ENCODE measurements at places on chromosomes 7 and 10. TPM values are rescaled to one million over a fixed set of nuclear protein-coding genes. Genes with fewer than 3 reads are reported as not detected.
A peak's percentile ranks its signal among the peaks of the same experiment; 100 is the strongest.

DNA sequence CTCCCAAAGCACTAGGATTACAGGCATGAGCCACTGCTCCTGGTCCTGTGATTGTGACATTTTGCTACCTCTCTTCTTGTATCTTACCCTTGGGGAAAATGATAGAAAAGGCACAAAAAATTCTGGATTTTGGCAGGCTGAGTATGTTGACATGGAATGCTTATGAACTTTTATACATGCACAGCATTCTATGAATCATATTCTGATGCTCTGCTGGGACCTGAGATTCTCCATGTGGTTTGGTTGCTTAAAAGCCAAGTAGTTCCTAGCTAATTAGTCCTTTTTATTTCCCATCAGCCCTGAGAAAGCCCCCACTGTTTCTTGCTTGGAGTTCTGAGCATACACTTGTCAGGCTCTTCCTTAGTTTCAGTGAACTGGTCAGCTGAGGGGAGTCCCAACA is 8.3 kb upstream of the KAZALD1 start:
- no peak for DNase-seq
- no peak overlapping the region for H3K27ac ChIP-seq
- H3K4me3 ChIP-seq = no peak overlapping the region
- no peaks in the 10 kb centered on the region for H3K27me3 ChIP-seq
- peaks cover 58% of the 10 kb centered on the region for H3K4me1 ChIP-seq

Gene SFRP5
- 0.32 TPM for polyA plus RNA-seq

GRCh38 chr10:62087329-62087728 is 181.3 kb downstream of the RTKN2 start:
- H3K27ac ChIP-seq = no peak overlapping the region
- DNase-seq = no peak
- peaks cover 39% of the 10 kb centered on the region for H3K36me3 ChIP-seq
- no peak overlapping the region for H3K4me3 ChIP-seq

GRCh38 chr7:101244375-101245146 is at the start of gene FIS1:
Gene FIS1, minus strand, starts transcription at chr7:101245081. Its CDS starts 77 bp downstream, at chr7:101245004.
- H3K4me1 ChIP-seq = peaks cover 32% of the 10 kb centered on the region
- H3K4me3 ChIP-seq = peak within 1 kb of the TSS; percentile 90
- H3K36me3 ChIP-seq = peaks cover 22% of the 10 kb centered on the region
- peak within 1 kb of the TSS; percentile 76 for H3K27ac ChIP-seq

GRCh38 chr7:46651070-46651469 is 730.0 kb upstream of the IGFBP3 start:
- no peaks in the 10 kb centered on the region for H3K4me1 ChIP-seq
- no peak overlapping the region for H3K27ac ChIP-seq
- H3K36me3 ChIP-seq = no peaks in the 10 kb centered on the region
- H3K27me3 ChIP-seq = no peaks in the 10 kb centered on the region

GRCh38 chr10:3150961-3151360 is 21.6 kb downstream of the PITRM1 start:
- DNase-seq = no peak
- no peak overlapping the region for H3K4me3 ChIP-seq
- peaks cover 15% of the 10 kb centered on the region for H3K36me3 ChIP-seq
- no peaks in the 10 kb centered on the region for H3K4me1 ChIP-seq
- H3K27me3 ChIP-seq = no peaks in the 10 kb centered on the region

Gene TACC2
- polyA plus RNA-seq = 15.3 TPM

Gene RASSF4
- polyA plus RNA-seq = 39.7 TPM

DNA sequence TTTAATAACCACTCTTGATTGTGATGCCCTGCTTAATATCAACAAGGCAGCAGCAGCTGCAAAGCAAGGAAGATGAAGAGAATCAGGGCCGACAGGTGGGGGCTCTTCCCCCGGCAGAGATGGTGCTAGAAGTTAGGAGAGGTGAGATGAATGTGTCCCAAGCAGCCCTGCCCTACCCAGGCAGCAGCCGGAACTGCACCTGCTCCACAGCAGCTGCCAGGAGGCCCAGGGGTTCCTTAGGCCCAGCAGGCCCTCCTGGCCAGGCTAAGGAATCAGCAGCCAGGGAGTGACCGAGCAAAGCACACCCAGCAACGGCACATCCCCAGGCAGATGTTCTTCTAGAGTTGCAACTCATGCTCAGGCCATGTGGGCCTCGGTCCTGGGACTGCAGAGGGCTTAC is 17.9 kb downstream of the AFAP1L2 start:
- no peak overlapping the region for H3K4me3 ChIP-seq
- H3K36me3 ChIP-seq = no peaks in the 10 kb centered on the region
- no peak for DNase-seq
- peaks cover 2% of the 10 kb centered on the region for H3K27me3 ChIP-seq

GRCh38 chr7:121187676-121188075 is 141.1 kb upstream of the WNT16 start:
- H3K4me3 ChIP-seq = no peak overlapping the region
- no peak for DNase-seq

- no peak for DNase-seq
- H3K27ac ChIP-seq = no peak overlapping the region
- H3K27me3 ChIP-seq = no peaks in the 10 kb centered on the region
- H3K36me3 ChIP-seq = no peaks in the 10 kb centered on the region
Measured at GRCh38 chr10:77037735-77038403, 599.7 kb downstream of the KCNMA1 start.

Gene ANKRD7
- polyA plus RNA-seq = not detected

DNA sequence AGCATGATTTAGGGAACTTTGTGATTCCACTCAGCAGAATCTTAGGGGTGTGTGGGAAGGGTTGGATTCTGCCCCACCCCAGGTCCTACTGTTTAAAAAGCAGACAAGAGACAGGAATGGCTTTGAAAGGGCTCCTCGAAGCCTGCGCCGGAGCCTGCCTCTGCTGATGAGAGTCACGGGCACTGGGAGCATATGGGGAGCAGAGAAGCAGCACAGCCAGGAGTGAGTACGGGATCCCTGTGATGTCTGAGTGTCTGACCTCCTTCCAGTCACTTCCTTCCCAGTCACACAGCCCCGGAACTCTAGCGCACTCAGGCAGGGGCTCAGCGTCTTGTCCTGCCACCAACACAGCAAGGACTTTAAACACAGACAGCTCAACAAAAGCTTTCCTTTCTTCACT is 514.9 kb upstream of the DPP6 start:
- H3K36me3 ChIP-seq = no peaks in the 10 kb centered on the region
- DNase-seq = no peak
- H3K4me1 ChIP-seq = no peaks in the 10 kb centered on the region
- H3K27ac ChIP-seq = no peak overlapping the region

GRCh38 chr10:123377883-123378282 is 223.7 kb downstream of the BUB3 start:
- peak; percentile 34 for DNase-seq
- H3K4me1 ChIP-seq = peaks cover 17% of the 10 kb centered on the region

Gene BMPER
- not detected for polyA plus RNA-seq

Gene SPDYE5
- polyA plus RNA-seq = not detected

Gene CHPF2
- polyA plus RNA-seq = 22.5 TPM

Gene MET
- 21.8 TPM for polyA plus RNA-seq

- peaks cover 13% of the 10 kb centered on the region for H3K4me1 ChIP-seq
- no peak for DNase-seq
- H3K27me3 ChIP-seq = peaks cover 11% of the 10 kb centered on the region
- no peaks in the 10 kb centered on the region for H3K36me3 ChIP-seq
- H3K4me3 ChIP-seq = peak overlapping the region; percentile 61
- no peak overlapping the region for H3K27ac ChIP-seq
Measured at GRCh38 chr7:131555552-131556052, 826 bp downstream of the PODXL start.

GRCh38 chr10:71912431-71912830 is 51.8 kb upstream of the CHST3 start:
- peaks cover 16% of the 10 kb centered on the region for H3K4me1 ChIP-seq
- H3K27ac ChIP-seq = no peak overlapping the region
- H3K27me3 ChIP-seq = no peaks in the 10 kb centered on the region
- H3K36me3 ChIP-seq = no peaks in the 10 kb centered on the region
- H3K4me3 ChIP-seq = no peak overlapping the region

DNA sequence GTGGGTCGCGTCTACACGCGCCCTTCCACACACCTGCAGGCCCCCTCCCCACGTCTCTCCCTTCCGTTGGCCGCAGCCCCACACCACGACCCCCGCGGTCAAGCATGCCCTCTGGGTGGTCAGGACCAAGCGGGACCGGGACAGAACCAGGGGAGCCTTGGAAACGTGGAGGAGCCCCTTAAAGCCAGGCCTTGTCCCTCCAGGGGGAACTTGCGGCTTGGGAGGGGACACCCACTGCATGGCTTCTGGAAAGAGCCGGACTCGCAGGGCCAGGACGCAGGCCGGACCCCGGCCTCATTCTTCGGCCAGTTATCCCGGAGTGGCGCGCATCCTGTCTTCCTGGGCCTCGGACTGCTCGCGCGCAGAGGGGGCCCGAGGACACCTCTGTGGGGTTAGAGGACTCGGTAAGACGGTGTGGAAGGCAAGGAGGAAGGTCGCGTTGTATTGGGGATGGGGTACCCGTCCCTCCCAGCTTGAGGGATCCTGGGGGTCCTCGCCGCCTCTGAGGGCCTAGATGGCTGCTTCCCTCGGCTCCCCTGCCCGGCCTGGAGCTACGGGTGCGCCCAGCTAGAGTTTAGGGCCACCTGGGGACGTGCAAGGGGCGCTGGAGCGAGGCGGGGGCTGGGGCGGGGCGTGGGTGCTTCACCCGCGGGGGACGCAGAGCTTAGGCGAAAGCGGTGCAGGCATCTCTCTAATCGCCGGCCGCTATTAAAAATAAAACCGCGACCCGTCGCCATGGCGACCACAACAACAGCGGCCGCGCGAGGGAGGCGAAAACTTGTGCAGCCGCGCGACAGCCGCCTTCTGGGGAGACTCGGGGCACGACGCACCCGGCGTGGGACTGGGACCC is 1.8 kb upstream of the PDGFA start:
- H3K27ac ChIP-seq = no peak overlapping the region
- no peaks in the 10 kb centered on the region for H3K36me3 ChIP-seq
- H3K27me3 ChIP-seq = peaks cover 24% of the 10 kb centered on the region
- no peak for DNase-seq
- peaks cover 9% of the 10 kb centered on the region for H3K4me1 ChIP-seq

Gene OGDHL
- polyA plus RNA-seq = 9.8 TPM

DNA sequence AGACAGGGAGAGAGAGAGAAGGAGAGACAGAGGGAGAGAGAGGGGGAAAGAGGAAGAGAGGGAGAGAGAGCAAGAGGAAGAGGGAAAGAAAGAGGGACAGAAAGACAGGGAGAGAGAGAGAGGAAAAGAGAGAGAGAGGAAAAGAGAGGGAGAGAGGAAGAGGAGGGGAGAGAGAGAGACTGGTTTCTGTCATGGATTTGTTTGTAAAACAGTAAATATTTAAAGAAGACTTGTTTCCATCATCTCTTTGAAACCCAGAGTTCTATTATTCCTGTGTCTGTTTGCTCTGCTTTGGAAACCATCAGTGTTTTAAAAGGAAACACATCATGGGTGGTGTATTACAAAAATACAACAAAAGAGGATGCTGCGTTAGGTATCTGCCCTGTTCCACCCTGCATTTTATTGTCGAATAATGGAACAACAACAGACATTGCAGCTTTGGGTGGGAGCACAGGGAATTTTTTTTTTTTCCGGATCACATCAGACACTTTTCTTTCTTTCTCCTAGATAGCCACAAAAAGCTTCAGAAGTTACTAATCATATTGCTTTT is 150.7 kb upstream of the RSU1 start:
- H3K4me1 ChIP-seq = no peaks in the 10 kb centered on the region
- no peak overlapping the region for H3K27ac ChIP-seq
- no peaks in the 10 kb centered on the region for H3K27me3 ChIP-seq
- H3K36me3 ChIP-seq = no peaks in the 10 kb centered on the region
- no peak overlapping the region for H3K4me3 ChIP-seq

DNA sequence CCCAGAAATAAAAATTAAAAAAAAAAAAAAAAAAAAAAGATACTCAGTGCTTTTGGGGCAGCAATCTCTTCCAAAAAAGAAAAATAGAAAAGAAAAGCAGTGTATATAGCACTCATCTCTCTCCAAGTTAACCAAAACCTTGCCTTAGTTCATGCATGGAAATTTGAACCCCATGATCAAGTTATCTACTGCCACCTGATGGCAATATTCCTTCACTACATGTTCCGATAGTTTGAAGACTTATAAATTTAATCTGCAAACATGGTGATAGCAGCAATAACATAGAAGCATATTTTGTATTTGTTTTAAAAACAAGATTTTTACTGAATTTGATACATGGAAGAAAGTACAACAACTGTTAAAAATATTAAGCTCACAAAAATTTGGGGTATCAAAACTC is 48.6 kb upstream of the SLIT1 start:
- no peaks in the 10 kb centered on the region for H3K36me3 ChIP-seq
- H3K4me1 ChIP-seq = no peaks in the 10 kb centered on the region
- no peaks in the 10 kb centered on the region for H3K27me3 ChIP-seq
- H3K4me3 ChIP-seq = no peak overlapping the region

- H3K4me3 ChIP-seq = no peak overlapping the region
- H3K27me3 ChIP-seq = no peaks in the 10 kb centered on the region
- no peak for DNase-seq
- peaks cover 12% of the 10 kb centered on the region for H3K4me1 ChIP-seq
- no peak overlapping the region for H3K27ac ChIP-seq
Measured at GRCh38 chr7:133873631-133874030, 253.5 kb upstream of the LRGUK start.

GRCh38 chr7:108724251-108725100 is 154.8 kb downstream of the DNAJB9 start:
- no peaks in the 10 kb centered on the region for H3K4me1 ChIP-seq
- H3K4me3 ChIP-seq = no peak overlapping the region
- H3K27ac ChIP-seq = no peak overlapping the region
- H3K27me3 ChIP-seq = no peaks in the 10 kb centered on the region
- DNase-seq = no peak

GRCh38 chr10:132136097-132136521 is 50.6 kb upstream of the DPYSL4 start:
- H3K4me1 ChIP-seq = no peaks in the 10 kb centered on the region
- H3K27ac ChIP-seq = no peak overlapping the region
- H3K27me3 ChIP-seq = peaks cover 14% of the 10 kb centered on the region

Gene MRLN
- polyA plus RNA-seq = not detected

DNA sequence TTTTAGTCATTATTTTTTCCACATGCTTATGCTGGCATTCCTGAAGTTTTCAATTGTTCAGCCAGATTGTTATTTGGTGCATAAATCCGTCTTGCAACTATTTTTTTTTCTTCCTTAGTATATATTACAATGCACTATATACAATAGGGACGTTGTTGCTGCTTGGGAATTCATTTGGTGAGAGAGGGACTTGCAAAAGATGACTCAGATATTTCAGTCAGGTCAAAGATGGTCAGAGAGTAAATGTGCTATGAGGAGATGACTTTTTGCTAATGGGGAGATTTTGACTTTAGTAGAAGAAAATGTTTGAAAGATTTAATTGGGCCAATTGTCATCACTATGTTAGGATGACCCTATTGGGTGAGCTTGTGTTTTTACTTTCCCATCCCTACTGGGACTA is 348.4 kb upstream of the MTPN start:
- no peaks in the 10 kb centered on the region for H3K4me1 ChIP-seq
- no peak overlapping the region for H3K4me3 ChIP-seq
- H3K27me3 ChIP-seq = no peaks in the 10 kb centered on the region
- no peak overlapping the region for H3K27ac ChIP-seq

- H3K36me3 ChIP-seq = no peaks in the 10 kb centered on the region
- no peaks in the 10 kb centered on the region for H3K4me1 ChIP-seq
- no peak overlapping the region for H3K4me3 ChIP-seq
- no peak for DNase-seq
- no peak overlapping the region for H3K27ac ChIP-seq
Measured at GRCh38 chr7:125516194-125516593, 586.6 kb upstream of the POT1 start.

Gene PNLIPRP2
- polyA plus RNA-seq = 0.56 TPM

GRCh38 chr7:100220586-100221230 is 959 bp downstream of the PVRIG start:
- no peak overlapping the region for H3K27ac ChIP-seq
- H3K4me1 ChIP-seq = peaks cover 5% of the 10 kb centered on the region
- no peaks in the 10 kb centered on the region for H3K27me3 ChIP-seq
- no peak for DNase-seq

All from HepG2 (cell line).